ENCODE measurements at places on chromosomes 12 and 14.

DNA sequence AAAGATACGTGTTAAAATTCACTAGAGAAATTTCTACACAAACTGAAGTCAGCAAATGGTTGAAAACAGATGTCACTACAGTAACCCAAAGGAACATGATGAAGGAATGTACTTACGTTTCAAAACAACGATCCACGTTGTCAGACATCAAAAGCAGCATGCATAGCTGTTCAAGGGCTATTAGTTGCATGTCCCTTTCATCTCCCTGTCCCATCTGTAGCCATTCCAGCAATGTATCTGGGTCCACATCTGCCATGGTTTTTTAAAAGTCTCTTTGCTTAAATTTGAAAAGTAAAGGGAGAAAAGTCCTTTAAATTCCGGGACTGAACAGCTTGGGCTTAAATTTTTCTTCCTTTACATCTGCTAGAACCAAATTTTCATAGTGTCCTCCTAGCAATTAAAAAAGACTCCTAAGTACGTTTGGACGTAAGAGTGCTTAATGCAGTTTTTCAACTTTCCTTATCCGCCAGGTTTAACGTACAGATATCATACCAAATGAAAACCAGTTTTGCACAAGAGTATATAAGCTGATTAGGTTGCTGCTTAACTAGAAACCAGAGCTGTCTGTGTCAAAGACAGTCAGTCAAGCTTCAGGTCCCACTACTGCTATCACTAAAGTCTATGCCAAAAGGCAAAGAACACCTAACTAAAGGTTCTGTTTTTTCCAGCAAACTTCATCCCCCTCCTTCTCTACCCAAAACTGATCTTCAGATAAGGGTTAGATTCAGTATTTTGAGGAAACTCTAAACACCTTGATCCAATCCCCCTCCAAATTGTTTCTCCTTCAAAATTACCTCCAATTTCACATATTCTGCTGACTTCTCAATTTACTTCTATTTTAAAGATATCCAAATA is 1.7 kb downstream of the HECTD1 start:
- no peak for DNase-seq

GRCh38 chr12:96334502-96334901 is 65.7 kb downstream of the CDK17 start:
- DNase-seq = no peak

DNA sequence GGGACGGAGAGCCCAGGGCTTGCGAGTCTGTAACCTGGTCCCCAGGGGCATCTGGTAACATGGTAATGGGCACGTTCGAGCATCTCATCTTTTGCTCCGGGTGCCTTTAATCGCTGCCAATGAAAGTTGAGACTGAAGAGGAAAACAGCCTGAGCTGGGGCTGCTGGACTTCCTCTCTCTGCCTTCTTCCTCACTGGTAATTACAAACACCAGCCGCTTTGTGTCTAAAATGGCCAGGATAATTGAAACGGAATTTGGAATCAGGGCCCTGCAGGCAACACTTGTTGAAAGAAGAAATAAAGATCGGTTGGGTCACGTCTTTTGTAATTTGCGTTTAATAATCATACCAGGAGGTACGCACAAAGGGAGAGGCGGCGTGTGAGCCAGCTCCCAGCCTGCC is 51.5 kb upstream of the GPATCH2L start:
- no peak for DNase-seq

DNA sequence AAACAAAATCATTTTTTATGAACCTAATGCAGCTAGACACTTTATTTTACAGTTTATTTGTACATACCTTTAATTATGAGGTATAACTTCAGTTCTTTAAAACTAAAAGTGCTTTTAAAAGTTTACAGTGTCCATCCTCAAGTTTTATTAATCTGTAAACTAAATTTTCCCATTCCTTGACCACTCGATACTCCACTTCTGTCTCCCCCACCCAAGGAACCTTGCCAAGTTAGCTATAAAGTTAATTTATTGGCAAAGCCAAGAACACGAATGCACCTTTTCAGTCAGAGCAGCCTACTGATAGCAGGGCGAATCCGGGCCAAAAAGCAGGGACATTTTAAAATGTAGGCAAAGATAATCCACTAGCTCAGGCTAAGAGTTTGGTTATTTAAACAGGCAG is 29.6 kb downstream of the NAA30 start:
- DNase-seq = no peak
